Activated CD4-positive, alpha-beta T cell treated with anti-CD3 and anti-CD28 coated beads, Interleukin-2, amount 50 U/mL, for 1 hour (primary cell): ENCODE measurements at places on chromosomes 7 and 10.

GRCh38 chr7:73844848-73845460 is 2.6 kb upstream of the METTL27 start:
- DNase-seq = no peak

DNA sequence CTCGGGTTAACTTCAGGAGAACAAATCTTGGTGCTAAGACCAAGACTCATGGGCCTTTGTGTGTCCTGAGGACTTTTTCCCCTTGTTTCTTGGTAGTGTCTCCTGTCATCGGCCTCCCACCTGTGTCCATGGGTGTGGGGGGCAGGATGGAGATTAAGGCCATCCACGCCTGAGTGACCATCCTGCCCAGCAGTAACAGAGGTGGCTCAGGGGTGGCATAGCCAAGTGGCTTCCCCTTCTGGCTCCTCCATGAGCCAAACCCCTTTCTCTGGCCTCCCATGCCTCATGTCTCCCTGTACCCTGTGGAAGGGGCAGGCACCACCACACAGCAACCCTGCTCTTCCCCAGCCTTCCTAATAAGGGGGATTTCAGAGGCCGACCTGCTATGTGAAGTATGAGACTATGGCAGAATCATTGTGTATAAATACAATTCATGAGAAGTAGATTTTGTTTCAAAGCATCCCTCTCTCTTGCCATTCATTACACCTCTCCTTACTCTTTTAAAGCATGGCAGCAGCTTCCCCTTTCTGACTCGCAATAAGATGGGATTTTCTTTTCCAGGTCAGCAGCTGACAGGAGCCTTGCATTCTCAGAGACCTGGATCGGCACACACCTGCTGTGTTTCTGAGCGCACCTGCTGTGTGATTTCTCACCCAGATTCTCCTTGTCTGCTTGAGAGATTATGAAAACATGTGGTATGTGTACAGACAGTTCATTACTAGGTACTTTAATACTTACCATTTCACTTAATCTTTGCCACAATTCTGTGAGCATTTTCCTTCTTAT is 102.5 kb downstream of the XPNPEP1 start:
- no peak for DNase-seq

- no peak for DNase-seq
Observed at GRCh38 chr10:113720386-113720785, 31.1 kb upstream of the PLEKHS1 start.

- no peak for DNase-seq
Observed at GRCh38 chr7:141294143-141294829, 220.4 kb downstream of the TMEM178B start.

- DNase-seq = no peak
Observed at GRCh38 chr7:115088893-115089292, 167.0 kb downstream of the MDFIC start.

GRCh38 chr10:52599551-52600200 is 172.9 kb downstream of the MBL2 start:
- no peak for DNase-seq

DNA sequence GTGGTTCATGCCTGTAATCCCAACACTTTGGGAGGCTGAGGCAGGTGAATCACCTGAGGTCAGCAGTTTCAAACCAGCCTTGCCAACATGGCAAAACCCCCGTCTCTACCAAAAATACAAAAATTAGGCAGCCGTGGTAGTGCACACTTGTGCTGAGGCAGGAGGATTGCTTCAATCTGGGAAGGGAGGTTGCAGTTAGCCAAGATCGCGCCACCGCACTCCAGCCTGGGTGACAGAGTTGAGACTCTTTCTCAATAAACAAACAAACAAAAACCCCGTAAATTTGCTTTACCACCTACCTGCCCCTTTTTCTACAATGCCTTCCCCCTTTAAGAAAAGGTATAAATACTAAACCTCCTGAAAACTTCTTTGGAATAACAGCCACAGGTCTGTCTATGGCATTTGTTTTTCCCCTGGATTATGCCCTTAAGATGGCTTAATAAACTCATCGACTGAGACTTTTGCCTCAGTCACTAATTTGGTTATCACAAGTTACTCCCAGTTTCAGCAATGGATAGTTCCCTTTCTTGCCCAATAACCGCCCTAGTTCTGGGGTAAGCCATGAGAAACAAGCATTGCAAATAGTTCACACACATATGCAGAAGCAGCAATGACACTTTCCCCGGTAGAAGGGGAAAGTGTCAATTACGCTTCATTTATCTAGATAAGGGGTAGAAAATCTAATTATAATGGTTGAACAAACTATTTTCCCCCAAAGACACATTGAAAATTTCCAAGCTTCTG is 52.8 kb upstream of the SVIL start:
- DNase-seq = no peak

DNA sequence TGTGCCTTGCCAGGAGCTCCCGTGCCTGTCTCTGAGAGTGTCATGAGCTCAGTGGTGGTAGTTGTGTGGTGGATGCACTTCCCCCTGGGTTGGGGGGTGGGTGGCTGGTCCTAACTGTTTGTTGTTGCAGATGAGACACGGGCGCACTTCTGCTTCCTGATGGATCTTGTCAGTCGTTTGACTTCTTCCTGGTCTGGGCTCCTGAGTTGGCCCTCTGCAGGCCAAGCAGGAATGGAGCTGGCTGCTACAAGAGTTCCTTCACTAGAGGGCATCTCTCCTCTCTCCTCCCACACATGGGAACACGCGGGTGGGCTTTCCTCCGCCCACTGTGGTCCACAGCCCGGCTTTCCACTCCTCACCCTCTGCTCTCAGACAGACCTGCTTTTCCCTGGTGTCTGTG is 82.0 kb downstream of the BMS1 start:
- DNase-seq = no peak

DNA sequence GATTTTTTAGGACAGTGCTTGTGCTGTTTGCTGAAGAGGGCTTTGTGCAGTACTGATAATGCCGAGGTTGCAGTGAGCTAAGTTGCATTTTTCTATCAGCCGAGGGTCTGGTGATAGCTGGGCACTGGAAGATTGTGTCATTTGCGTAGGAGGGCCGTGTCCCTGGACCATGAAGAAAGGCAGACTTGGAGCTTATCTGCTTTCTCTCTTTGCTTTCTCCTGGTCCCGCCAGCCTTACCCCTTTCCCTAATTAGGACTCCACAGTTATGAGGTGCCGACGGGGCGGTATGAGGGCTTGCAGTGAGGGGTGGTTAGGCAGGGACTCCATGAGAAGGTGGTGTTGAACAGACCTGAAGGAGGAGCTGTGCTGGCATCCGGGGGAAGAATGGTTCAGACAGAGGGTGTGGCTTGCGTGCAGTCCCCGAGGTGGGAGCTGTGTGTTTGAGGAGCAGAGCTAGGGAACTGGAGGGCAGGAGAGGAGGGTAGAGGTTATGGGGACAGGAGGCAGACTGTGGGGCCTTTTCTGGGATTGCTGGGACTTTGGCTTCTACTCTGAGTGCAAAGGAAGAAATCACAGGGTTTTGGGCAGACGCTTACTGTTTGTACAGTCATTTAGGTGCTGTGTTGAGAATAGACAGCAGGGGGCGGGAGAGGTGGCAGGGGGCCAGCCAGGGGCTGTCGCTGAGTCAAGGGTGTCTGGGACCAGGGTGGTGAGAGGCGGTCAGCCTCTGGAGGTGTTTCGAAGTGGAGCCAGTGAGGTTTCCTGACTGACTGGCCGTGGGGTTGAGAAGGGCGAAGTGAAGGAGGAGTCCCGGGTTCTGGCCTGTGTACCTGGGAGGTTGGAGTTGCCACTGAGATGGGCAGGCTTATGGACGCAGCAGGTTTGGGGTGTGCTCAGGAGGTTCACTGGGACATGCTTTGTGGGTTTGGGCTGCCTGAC is 43.4 kb downstream of the PRF1 start:
- DNase-seq = peak; percentile 56

DNA sequence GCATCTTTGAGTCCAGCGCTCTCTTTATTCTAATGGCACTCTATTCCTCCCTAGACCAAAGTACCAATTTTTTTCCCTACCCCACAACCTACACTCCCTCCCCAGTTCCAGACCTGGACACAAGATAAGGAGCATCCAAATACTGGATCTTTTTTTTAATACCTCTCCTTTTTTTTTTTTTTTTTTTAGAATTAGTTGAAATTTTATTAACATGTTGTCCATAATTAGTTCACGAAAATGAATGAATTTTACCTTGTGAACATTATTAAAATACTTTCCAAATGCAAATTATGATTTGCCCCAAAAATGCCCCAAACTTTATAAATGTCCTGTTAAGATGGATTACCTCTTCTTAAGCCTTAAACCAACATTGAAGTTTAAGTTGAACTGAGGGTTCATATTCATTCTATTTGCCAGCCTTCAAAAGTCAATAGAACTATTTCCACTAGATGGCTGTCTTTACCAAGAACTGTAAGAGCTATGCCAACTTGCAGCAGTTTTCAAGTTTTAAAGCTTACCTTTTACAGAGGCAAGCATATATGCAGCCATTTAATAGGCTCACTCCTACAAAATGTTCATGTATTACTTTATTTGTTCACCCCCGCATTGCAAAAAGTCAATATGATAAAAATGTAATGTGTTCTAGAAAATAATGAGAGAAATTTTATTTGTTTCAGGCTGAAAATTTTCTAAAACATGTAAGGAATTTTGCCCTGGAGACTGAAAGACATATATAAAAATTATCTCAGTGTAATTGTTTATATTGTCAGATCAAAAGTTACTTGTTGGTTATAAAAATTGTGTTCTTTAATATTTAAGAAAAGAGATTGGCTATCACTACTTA is 39.7 kb upstream of the TNKS2 start:
- no peak for DNase-seq

GRCh38 chr10:33669904-33670303 is 335.4 kb upstream of the NRP1 start:
- DNase-seq = no peak

GRCh38 chr10:72459301-72459700 is 104.6 kb upstream of the DNAJB12 start:
- no peak for DNase-seq

DNA sequence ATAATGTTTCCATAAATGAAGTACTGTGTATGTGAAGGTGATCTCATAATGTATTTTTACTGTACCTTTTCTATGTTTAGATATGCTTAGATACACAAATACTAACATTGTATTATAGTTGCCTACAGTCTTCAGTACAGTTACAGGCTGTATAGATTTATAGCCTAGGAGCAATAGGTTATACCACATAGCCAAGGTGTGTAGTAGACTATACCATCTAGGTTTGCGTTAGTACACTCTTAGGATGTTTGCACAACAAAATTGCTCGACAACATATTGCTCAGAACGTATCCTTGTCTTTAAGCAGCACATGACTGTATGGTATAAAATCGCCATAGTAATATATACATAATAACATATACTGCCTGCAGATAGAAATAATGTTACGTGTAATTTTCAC is 42.9 kb downstream of the WAC start:
- no peak for DNase-seq

GRCh38 chr10:74011017-74011416 is 13.1 kb downstream of the VCL start:
- DNase-seq = no peak

DNA sequence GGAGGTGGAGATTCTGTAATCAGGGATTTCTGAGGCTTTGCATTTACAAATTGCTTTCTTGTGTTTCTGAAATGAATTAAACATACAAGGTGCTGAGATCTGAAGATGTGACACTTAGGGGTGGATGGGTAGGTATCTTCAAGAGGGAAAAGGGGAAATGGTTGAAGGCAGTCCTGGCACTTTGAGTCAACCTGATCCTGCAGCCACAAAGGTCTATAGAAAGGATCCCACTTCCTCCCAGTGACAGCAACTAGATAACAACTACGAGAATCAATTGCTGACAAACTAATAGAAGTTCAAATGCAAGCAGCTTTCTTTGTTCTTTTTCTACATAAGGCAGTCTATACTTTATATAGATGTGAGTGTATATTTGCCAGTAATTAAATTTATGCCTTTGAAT is 553.3 kb downstream of the MDFIC start:
- no peak for DNase-seq

GRCh38 chr7:134512271-134512670 is 15.1 kb upstream of the AKR1B10 start:
- DNase-seq = no peak

DNA sequence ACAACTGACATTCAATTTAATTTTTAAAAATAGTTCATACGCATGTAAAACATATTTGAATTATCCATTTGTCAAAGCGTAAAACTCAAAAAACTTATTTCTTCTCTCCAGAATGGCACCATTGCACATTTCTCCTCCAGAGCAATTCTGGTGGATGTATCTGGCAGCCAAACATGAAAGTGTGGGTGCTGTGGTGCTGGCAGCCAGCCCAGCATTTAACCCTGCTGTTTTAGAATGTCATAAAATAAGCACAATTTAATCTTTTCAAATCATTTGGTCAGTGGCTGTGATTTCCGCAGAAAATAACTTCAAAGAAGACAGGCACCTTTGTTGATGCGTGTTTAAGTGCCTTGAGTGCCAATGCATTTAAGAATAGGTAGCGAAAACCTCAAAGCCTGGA is 302.7 kb upstream of the MEOX2 start:
- DNase-seq = no peak

DNA sequence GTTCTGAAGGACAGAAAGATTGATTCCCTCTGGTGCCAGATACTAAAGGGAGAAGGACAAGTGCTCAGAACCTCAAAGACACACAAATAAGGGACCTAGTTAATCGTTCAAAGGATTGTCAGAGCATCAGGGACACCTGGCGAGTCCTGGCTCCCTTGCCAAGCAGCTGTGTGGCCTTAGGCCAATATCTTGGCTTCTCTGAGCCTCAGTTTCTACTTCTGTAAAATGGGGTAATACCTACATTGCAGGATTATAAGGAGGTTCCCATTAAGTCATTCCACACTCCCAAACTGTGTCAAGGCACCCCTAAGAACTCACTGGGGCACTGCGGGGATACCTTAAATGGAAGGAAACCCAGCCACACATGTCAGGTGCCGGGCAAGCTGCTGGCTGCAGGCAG is 29.4 kb downstream of the DRGX start:
- DNase-seq = no peak

DNA sequence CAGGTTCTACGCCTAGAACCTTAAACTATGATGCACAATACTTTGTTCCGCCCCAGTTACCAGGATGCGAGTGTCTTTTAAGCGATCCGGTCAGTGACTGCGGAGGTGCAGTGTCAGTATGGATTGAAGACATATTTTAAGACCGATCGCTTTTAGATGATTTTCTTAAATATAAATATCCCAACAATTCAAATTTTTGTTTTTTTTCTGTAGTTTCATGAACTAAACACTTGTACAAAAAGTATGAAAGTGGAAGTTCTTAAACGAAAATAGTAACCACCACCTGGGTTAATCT is 835 bp downstream of the COMMD3 start:
- DNase-seq = no peak

GRCh38 chr7:94249631-94250030 is 145.1 kb upstream of the COL1A2 start:
- no peak for DNase-seq

DNA sequence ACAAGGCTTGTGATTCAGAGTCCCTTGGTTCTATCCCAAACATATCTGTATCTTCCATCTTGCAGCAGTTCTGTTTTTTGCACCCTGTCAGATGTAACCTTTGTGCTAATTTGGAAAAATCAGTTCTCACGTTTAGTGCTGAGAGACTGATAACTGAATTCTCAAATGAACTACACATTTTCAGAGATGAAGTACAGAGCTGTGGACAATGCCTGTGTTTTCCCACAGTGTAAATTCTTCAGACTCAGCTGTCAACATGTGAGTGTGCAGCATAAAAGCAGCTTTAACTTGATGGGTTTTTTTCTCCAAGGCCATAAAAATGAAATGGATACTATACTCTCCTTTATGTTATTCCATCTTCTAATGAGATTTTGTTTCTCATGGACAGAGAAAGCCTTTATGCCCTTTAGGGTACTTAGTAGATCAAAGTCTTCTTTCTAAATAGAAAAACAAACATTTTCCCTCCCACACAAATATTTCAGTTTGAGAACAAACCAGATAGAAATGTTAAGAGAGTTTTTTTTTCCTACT is 150.9 kb downstream of the SEMA3A start:
- DNase-seq = no peak
